CD4-positive, alpha-beta T cell treated with Interferon alpha-2 for 1 hour (primary cell): ENCODE measurements at places on chromosomes 5 and 9.

DNA sequence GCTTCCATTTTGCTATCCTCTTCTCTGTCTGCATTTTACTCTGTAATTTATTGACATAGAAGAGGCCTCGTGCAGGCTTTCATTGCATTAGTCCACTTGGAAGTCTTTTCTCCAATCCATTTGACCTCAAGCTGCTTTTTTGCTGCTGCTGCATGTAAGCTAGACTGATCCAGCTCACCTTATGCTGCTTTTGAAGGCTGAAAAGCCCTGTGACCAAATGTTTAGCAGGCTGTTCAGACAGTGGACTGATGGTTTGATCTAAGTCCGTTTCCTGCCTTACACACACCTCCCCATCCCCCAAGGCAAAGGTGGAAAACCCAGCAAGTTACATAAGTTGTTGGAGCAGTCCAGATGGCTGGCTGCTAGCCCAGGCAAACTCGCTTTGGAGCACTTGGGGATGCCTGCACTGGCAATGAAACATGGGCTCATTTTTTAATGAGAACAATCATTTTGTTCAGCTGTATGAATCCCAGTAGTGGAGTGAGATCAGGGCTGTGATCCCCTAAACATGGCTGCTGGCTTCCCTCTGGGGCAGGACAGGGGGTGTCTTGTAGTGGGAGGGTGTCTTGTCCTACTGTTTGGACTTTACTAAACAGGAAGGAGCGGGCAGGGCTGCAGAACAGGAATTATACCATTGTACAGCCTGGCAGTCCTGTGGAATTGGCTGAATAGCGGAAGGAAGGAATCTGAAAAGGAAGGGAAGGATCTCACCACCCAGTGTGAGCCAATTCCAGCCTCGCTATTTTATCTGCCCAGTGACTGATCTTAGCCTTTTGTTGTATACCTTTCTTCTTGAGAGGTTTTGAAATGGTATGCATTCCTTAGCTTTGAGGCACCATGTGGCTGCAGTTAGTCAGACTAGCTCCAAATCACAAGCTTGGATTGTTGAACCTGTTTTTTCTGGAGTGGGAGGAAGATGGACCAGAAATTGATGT, 212.0 kb downstream of the ARHGAP26 start:
- DNase-seq: no peak

DNA sequence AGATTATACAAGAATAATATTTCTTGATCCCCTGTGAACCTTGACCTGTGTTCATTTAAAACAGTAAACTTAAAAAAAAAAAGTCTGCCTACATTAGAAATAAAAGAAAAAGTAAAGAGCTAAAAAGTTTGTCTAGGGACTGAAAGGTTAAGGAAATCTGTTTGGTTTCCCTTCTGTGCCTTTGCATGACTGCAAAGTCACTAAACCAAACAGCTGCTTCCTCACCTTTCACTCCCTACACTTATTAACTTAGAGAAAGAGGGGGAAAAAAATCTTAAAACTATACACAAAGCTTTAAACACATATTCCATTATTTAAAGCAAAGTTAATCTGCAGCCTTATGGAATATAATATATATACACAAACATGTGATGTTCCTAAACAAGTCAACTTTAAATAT, 65.1 kb downstream of the ZFR start:
- DNase-seq: no peak

DNA sequence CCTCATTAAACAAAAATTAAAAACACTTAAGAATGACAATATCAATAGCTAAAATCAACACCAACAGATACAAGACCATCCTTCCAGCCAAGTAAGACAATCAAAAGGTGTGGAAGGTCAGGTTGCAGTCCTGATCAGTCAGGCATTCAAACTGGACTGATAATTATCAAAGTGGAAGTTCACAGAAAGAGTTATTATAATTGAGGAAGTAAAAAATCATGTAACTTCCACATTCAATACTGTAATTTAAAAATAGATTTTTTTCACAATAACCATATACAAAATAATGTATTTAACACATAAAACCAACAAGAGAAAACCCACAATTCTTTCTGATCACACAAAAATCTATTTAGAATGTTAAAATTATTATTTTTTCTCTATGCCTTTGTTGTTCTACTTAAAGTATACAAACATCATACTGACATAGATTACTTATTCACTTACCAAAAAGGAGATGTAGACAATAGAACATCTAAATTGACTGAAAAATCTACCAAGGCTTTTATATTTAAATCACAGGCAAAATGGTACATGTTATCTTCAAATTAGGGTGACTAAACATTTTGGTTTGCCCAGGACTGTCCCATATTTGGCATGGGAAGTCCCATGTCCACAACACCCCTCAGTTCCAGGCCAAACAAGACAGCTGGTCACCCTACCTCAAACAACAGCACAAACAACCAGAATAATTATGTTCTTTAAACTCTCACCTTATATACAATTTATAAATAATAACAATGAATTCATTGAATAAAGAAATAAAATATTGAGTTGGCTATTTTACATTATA, 142.5 kb upstream of the SLC24A2 start:
- DNase-seq: no peak

GRCh38 chr5:170355601-170356098, 33.5 kb downstream of the KCNMB1 start:
- DNase-seq: no peak

GRCh38 chr9:89940625-89941024, 335.8 kb downstream of the GADD45G start:
- no peak for DNase-seq
